Stimulated activated CD4-positive, alpha-beta T cell treated with anti-CD3 and anti-CD28 coated beads, Interleukin-4, amount 100 ng/mL, for 48 hours (primary cell): ENCODE measurements at places on chromosomes 3 and 15.

GRCh38 chr3:126259411-126260391 is 79.3 kb upstream of the ALDH1L1 start:
- peak; percentile 4 for DNase-seq

DNA sequence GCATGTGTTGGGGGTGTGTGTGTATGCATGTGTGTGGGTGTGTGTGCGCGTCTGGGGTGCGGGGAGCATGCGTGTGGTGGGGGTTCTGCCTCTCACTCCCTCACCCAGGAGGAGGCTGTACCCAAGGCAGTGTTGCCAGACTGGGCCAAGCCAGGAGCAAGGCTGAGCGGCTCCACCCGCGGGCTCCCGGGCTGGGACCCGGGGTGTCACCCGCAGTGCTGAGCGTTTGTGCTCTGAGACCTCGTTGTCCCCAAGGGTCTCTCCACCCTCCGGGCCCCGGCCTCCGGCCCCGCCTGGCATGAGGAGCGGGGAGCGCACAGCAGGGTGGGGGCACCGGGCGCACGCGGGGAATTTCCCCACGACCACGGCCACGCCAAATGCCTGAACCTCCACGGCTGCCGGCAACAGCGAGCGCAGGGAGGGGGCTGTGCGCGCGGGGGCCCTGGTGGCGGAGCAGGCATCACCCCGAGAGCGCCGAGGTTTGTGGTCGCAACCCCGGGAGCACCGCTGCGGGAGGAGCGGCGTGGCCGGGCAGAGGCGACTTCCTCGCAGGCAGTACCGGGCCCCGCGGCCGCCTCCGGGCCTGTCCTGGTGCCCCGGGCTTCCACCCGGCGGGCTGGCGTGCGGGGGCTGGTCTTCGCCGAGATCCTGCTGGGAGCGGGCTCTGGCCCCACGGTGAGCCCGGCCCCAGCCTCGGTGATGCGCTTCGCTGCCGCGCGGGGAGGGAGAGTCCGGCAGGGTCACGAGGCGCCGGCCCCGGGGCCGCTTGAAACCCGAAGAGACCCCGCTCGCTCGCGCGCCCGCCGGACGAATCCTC is 7.4 kb upstream of the OCA2 start:
- no peak for DNase-seq

- no peak for DNase-seq
These were observed 16.0 kb upstream of the PCOLCE2 start for GRCh38 chr3:142904639-142905436.

- no peak for DNase-seq
These were observed 730 bp upstream of the ZNF710 start for GRCh38 chr15:90000186-90001001.

GRCh38 chr15:42800731-42801474 is 64.0 kb upstream of the CDAN1 start:
- no peak for DNase-seq

- DNase-seq, result no peak
These were observed 335.1 kb upstream of the PROK2 start for GRCh38 chr3:72120039-72120438.

DNA sequence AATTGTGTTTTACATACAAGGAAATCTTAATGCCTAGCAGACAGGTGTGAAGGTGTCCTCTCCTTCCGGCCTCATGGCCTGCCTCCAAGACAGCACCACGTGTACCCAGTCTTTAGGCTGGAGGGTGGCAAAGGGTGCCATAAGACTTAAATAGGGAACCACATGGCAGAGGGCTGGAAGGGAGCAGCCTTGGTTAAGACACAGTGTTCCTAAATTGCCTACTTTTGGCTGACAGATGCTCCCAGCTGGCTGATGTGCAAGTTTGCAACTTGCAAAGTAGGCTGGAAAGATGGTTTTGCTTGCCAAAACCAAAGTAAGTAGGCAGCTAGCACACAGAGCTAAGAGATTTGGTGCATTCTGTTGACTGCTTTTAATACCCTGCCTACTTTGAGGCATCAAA is 45.2 kb downstream of the CCNB2 start:
- no peak for DNase-seq

DNA sequence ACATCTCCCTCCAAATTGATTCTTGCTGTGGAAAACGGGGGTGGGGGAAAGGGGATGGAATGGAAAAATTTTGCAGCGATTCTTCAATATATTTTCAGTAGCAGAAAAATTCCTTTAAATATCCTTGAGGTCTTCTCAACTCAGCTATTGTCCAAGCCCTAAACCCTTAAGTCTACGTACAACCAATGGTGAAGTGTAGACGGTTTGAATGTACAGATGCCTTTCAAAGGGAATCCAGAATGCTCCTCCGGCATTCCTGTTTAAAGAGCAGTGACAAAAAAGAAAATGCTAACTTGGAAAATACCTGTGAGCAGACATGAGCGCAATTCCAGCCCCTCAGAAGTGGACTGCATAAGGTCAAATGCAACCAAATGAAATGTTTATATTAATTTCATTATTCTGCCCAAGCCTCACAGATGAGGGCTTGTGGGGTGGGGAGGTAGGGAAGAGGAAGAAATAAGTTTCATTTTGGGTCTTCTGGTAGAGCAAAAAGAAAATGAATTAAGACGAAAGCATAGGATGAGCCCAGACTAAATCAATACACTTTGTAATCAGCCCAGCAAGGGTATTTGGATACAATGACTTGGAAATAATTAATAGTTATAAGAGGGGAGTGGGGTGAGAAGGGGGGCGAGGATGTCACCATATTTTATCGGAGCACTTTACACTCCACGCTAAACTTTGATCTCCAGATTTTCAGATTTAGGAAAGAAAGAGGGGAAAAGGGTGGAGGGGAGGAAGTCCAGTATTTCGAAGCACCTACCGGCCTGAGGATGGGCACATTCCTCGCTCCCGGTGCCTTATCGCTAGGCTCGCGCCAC is 2.7 kb downstream of the FOXP1 start:
- no peak for DNase-seq

- DNase-seq, result no peak
These were observed 270.5 kb upstream of the PROK2 start for GRCh38 chr3:72055436-72055835.

- no peak for DNase-seq
These were observed 215.6 kb upstream of the RBMS3 start for GRCh38 chr3:29065211-29065785.

GRCh38 chr3:102471491-102471890 is 36.7 kb downstream of the ZPLD1 start:
- no peak for DNase-seq

GRCh38 chr15:47870956-47871625 is 153.8 kb downstream of the SEMA6D start:
- no peak for DNase-seq

DNA sequence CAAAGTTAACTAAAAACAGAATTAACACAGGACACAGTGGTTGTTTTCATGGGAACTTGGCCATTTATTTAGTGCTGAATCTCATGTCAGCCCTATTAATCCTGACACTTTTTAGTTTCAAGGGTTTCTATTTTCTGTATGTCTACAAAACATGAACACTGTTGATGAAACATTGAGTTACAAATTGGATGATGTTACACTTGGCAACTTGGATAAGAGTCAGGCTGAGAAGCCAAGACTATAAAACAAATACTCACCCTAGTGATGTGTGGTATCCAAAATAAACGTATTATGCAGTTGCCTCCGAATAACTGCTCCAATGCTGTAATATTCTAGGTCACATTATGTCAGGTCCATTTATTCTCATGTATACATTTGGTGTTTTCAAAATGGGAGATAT is 349.6 kb downstream of the ZIC1 start:
- DNase-seq, result no peak

GRCh38 chr3:160163229-160163878 is 61.9 kb upstream of the C3orf80 start:
- DNase-seq, result no peak

- no peak for DNase-seq
These were observed 85.3 kb downstream of the PLXNA1 start for GRCh38 chr3:127068111-127068810.

DNA sequence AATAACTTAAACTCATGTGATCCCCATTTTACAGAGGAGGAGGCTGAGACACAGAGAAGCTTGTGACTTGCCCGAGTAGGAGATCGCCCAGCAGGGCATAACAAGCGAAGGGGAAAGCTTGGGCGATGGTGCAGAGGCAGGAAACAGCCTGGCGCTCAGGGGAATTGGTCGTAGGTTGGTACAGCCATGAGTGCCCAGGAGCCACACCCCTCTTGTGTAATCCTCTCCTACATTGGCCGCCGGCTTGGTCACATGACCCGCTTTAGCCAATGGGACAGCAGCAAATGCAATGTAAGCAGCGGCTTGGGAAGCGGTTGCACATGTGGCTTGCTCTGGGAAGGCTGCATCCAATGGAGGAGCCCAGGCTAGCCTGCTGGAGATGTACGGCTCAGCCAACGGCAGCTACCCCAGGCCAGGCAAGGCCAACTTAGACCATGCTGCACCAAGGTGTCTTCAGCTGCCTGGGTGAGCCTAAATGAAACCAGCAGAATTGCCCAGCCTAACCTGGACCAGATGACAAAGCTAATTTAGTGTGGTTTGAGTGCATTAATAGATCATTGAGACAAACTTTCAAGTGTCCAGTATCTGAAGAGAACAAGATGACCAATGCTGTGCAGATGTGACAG is 50.3 kb upstream of the SLC6A6 start:
- DNase-seq, result no peak

- DNase-seq, result no peak
These were observed 389.0 kb upstream of the ALCAM start for GRCh38 chr3:104977719-104978118.

GRCh38 chr3:126152458-126152857 is 27.9 kb downstream of the ALDH1L1 start:
- DNase-seq, result no peak

DNA sequence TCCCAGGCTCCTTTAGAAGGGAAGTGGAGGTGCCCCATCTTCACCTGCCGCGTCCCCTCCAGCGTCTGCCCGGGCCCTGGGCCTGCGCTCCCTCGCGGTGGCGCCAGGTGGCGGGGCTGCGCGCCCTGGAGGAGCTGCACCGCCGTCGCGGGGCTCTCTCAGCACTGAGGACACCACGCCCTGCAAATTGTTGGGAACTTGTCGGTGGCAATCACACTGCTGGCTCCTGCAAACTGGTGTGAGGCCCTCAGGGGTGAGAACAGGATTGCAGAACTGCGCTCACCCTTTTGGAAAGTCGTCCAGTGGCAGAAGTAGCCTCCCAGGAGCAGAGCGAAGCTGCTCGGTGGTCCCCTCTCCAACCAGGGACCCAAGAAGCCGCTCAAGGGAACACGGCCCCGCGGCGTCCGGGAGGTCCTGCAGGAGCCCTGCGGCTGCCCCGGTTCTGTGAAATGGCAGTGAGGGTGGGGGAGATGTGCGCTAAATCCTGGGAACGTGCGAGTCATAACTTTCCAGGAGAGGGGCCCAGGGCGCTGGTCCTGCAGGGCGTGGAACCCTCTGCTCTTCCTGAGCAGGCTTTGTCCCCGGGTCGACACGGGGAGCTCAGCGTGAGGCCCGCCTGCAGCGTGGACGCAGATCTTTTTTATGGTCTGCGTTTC is 995 bp upstream of the LRRK1 start:
- DNase-seq, result peak; percentile 60

DNA sequence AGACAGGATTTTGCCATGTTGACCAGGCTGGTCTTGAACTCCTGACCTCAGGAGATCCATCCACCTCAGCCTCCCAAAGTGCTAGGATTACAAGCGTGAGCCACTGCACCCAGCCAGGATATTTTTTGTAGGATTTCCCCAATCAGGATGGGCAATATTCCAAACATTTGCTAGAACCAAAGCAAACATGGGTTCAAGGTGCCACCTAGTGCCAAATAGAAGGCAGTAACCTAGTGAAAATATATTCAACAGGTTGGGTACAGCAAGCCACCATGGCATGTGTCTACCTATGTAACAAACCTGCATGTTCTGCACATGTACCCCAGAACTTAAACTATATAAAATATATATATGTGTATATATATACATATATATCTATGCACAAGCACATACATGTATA is 185.9 kb upstream of the CADM2 start:
- no peak for DNase-seq

- no peak for DNase-seq
These were observed 349.3 kb downstream of the MFSD1 start for GRCh38 chr3:159151130-159151529.

- DNase-seq, result no peak
These were observed 239.1 kb upstream of the ROPN1 start for GRCh38 chr3:124230998-124231397.

DNA sequence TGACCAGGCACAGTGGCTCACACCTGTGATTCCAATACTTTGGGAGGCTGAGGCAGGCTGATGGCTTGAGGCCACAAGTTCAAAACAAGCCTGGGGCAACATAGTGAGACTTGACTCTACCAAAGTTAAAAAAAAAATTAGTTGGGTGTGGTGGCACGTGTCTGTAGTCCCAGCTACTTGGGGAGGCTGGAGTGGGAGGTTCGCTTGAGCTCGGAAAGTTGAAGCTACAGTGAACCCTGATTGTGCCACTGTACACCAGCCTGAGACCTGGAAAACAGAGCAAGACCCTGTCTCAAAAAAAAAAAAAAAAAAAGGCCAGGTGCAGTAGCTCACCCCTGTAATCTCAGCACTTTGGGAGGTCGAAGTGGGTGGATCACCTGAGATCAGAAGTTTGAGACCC is 3.1 kb downstream of the CDC25A start:
- DNase-seq, result no peak

DNA sequence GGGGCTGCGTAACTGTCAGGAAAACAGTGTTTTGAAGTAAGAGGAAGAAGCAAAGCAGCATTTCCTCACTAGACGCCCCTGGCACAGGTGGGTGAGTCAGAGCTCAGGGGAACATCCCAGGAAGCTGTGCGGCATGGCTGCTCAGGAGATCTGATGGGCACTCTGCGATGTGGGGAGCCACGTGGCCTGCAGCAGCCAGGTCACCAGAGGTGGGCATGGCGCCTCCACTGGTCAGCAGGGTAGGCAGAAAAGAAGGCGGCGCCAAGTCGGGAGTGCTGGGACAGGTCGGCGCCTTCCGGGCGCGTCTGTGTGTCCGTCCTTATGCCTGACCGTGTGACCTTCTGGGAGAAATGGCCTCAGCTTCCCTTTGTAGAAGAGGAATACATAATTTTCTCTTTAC is 249.9 kb upstream of the ST8SIA2 start:
- DNase-seq, result no peak

DNA sequence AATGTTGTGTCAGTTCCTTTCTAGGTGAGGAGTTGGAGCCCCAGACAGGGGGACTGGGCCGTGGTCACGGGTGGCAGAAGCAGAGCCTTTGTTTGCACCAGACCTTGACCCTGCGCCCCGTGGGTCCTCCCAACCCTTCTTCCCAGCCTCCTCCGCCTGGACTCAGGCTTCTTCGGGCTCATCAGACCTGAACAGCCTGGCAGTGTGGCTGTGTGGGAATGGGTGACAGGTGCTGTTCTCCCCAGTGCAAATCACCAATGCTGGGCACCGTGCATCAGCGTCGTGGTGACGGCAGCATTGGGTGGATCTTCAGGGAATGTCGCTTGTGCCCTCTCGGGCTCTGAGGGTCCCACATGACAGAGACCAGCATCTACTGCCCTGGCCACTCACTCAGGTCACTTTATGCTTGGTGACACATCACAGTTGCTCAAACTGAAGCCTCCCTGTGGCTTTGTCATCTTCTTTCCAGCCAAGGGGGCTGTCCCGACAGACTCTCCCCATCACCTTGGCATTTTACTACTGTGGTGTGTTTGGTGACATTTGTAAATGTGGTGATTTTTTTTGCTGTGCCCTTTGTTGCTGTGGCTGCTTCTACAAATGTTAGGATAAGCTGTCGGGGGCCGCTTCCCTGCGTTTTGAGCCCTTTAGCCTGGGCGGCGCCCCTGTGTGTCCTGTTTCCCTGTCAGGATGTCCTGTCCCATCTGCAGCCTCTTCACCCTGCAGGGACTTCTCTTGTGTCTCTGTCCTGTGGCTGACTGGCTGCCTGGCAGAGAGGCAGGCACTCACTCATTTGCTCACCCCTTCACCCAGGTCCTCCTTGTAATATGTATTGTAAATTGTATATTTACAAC is 14.5 kb downstream of the APBA2 start:
- no peak for DNase-seq

- DNase-seq, result no peak
These were observed 10.1 kb downstream of the USP3 start for GRCh38 chr15:63514531-63514943.
